Smooth muscle cell of the brain vasculature (primary cell): ENCODE measurements at places on chromosomes 12 and 14.
A peak's percentile ranks its signal among the peaks of the same experiment; 100 is the strongest.

DNA sequence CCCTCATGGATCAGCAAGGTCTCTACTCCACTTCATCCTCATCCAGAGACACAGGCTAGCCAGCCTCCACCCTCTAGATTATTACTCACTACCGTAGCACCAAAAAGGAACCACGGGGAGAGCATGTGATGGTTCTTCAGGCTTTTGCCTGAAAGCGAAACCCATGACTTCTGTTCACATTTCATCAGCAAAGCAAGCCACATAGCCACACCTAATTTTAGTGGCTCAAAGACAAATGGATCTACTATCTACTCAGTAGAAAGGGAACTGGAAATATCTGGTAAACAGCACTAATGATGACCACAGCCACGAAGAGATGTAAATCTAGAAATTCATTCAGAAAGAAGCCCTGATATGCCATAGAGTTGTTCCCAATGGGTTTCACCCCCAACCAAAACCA lies 51.4 kb downstream of the VCPKMT start:
- DNase-seq, result no peak

- DNase-seq, result peak; percentile 63
Measured at GRCh38 chr14:103576371-103577024, 13.7 kb downstream of the COA8 start.

DNA sequence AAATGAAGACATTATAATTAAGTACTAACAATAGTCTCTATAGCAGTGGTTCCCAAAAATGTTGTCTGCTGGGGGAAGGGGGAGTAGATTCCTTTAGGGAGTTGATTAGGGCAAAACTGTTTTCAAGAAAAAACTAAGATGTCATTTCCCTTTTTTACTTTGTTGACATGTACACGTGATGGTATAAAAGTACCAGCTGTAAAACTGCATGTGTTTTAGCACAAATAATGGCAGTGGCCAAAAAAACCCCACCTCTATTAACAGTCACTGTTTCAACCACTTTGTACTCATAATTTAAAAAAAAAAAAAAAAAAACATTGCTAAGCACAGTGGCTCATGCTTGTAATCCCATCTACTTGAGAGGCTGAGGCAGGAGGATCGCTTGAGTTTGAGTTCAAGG lies 61.7 kb downstream of the PPP1R12A start:
- DNase-seq, result no peak

DNA sequence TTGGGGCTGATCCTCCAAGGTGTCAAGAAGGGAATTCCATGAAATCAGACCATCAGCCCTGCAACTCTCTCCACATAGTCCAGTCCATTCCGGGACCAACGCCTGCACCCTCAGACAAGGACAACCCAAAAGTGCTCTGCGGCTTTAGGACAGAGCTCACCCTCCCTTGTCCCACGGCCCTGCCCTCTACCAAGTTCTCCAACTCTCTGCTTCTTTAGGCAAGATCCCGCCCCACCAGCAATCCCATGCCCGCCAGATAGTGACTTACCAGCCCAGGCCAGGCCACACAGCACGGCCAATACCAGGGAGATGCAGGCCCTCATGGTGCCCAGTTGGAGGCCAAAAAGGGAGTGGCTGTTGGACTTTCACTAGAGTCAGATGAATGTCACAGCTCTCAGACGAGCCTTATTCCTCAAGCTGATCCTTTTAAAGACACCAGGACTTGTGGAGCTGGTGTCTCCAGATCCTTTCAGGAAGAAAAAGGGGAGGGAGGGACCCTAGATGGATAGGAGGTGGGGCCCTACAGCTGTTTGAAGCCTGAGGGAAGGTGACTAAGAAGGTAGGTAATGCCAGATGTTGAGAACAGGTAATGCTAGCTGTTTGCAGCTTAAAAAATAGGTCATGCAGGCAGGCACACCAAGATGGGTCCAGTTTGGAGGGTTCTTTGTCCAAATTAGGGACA lies at the start of gene ENDOU:
ENDOU (minus strand) TSS at position 400 of the 682 bp plus-strand sequence; CDS start at position 323, 77 bp downstream.
- DNase-seq, result no peak

- DNase-seq, result no peak
Measured at GRCh38 chr14:102824832-102825231, 47.6 kb downstream of the TRAF3 start.

- no peak for DNase-seq
Measured at GRCh38 chr12:107519906-107520859, 165.4 kb upstream of the PWP1 start.

DNA sequence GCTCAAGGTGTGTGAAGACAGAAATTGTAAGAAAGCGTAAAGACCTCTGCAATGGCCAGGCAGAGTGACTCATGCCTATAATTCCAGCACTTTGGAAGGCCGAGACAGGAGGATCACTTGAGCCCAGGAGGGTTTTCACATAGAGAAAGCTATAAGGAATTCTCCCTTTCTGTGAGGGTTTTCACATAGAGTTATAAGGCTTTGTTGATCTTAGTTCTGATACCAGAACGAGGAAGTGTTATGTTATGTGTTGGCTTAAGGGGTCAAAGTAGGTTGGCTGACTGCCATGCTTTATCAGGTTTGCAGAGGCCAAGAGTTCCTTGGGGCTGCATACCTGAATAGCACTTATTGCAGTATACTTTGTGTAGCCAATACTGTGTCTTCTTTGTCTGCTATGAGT lies 139.1 kb downstream of the ERC1 start:
- DNase-seq, result no peak

DNA sequence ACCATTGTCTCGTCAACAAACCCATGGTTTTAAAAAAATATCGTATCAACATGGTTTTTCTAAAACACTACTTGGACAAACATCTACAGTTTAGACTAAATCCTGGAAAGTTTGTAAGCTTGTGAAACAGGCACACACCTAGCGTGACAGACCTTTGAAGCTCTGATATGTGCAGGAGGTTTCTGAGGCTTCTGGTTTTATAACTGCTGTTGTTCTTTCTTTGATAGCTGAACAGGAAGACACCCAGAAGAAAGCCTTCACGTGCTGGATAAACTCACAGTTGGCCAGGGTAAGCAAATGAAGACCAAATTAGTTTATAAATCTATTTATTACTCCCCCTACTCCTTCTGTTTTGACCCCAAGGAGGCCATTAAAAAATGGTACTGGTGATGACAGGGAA lies 87.6 kb downstream of the SYNE2 start:
- DNase-seq, result no peak

- DNase-seq, result no peak
Measured at GRCh38 chr12:45379261-45379660, 163.4 kb downstream of the ANO6 start.

DNA sequence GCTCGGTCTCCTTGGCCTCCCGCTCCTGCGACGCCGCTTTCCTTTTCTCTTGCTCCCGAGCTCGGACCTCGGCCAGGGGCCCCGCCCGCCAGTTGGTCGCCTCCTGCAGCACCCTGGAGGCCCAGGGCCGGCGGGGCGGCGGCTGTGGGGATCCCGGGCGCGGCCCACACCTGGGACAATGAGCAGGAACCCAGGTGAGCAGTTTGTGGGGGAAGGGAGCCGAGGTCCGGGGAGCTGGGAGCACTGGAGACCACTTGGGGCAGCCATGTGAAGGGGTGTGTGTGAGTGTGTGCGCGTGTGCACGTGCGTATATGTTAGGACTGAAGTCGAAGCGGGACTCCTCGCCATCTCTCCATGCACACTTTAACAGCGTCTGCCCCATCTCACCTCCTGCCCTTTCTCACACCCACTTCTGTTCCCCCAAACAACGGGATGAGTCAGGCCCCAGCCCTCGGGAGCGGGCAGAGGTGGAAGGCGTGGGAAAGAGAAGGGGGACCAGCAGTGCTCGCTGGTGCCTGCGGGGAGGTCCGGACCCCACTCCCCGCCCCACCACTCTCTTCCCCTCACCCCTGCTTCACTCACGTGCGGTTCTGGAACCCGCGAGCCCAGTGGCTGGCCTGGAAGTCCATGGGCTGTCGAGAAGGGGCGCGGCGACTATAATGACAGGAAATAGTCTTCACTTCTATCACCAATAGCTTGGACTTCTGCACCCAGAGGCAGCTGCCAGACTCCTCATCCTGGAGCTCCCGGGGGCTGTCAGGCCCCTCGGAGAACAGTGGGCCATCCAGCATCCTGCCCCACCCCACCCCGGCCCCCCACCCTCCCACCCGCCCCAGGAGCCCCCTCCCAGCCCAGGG lies 450 bp downstream of the DDN start:
- DNase-seq, result no peak

- DNase-seq, result no peak
Measured at GRCh38 chr12:51951843-51952722, 584 bp downstream of the ACVR1B start.

DNA sequence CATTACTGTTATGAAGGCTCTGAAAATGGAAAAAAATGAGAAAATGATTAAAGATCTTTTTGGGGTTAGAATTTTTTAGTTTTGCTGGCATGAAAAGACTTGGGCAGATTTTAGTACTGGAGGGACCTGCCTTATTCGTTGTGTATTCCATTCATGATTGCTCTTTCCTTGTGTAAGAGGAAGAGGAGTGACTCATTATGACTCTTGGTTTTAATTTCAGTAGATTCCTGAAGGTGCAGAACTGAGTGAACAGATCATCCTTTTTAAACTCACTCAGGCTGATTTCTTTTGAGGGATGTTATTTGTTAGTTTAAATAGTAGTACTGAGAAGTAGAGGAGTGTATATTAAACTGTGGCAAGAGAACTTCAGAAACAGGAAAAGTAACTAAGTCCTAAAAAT lies 41.6 kb downstream of the AKAP6 start:
- no peak for DNase-seq

DNA sequence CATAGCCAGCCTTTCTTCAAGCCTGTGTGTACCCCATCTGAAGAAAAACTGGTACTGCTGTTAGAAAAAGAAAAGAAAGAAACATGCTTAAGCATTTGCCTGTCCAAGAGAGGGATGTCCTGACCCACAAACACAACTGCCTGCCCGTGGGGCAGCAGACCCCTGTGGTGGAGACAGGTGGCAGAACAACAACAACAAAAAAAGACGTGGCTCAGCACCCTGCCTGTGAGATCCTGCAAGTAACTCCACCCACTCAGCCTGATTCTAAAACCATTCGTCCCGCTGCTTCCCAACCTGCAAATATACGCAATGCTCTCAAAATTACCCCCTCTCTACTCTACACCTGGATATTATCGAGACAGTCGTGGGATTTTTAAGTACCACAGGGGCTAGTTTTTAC lies 64.9 kb upstream of the ZDHHC17 start:
- DNase-seq, result no peak

DNA sequence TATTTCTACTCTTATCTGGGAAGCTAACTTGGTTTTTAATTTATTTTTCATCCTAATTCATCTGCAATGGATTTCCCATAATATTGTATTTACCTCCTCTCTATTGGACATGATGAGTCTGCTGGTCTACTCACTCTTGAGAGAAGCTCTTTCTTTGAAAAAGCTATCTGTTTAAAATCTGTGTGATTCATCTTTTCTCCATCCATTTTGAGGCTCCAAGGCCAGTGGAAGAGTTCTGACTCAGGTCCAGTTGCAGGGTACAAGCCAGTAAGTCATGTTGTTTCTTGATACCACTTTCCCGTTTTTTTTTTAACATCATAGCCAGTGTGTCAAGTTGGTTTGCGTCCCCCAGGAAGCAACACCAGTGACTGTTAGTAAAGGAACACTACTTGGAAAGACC lies 160.3 kb upstream of the BMP4 start:
- DNase-seq, result no peak

DNA sequence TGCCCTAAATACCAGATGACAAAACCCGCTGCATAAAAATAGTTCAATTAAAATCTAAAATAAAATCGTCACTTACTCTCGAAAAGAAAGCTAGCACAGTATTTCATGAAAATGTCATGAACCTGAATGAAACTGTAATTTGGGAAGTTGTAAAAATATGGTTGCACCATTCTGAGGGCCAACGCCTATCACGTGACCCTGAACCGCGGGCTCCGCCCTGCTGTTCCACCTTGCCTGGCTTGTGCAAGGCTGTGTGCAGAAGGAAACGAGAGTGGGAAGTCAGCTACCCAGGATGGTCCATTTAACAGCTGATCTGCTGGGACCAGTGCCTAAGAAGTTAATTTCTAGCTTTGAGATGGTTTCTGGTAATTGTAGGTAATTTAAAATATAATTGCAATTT lies 91.7 kb upstream of the BMP4 start:
- DNase-seq, result no peak

- no peak for DNase-seq
Measured at GRCh38 chr14:78170203-78170602, at the start of gene NRXN3. Gene NRXN3 (plus strand): TSS chr14:78170373. CDS start chr14:78243094, 72,721 bp downstream.

GRCh38 chr12:95815632-95816212 lies 25.2 kb upstream of the NTN4 start:
- no peak for DNase-seq
